Stimulated activated naive CD4-positive, alpha-beta T cell treated with Interleukin-2 at 50 U/mL for 16 hours (primary cell): ENCODE measurements at places on chromosomes 13 and 19.
A peak's percentile ranks its signal among the peaks of the same experiment; 100 is the strongest.

DNA sequence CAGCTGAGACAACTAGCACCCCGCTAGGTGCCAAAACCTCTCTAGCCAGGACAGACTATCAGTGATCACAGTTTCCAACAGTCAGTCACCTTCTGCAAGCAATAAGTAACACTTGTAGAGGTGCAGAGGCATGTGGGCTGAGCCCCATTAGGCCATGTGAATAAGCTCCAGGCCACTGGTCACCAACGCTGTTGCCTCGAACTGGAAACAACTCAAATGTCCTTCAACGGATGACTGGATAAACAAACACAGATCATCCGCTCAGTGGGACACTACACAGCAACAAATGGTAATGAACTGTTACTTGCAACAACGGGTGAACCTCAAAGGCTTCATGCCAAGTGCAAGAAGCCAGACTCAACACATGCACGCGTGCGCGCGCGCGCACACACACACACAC is 27.5 kb upstream of the TMEM160 start:
- no peak for DNase-seq

- no peak for DNase-seq
These were observed 79.3 kb downstream of the GPC6 start for GRCh38 chr13:93305886-93306285.

DNA sequence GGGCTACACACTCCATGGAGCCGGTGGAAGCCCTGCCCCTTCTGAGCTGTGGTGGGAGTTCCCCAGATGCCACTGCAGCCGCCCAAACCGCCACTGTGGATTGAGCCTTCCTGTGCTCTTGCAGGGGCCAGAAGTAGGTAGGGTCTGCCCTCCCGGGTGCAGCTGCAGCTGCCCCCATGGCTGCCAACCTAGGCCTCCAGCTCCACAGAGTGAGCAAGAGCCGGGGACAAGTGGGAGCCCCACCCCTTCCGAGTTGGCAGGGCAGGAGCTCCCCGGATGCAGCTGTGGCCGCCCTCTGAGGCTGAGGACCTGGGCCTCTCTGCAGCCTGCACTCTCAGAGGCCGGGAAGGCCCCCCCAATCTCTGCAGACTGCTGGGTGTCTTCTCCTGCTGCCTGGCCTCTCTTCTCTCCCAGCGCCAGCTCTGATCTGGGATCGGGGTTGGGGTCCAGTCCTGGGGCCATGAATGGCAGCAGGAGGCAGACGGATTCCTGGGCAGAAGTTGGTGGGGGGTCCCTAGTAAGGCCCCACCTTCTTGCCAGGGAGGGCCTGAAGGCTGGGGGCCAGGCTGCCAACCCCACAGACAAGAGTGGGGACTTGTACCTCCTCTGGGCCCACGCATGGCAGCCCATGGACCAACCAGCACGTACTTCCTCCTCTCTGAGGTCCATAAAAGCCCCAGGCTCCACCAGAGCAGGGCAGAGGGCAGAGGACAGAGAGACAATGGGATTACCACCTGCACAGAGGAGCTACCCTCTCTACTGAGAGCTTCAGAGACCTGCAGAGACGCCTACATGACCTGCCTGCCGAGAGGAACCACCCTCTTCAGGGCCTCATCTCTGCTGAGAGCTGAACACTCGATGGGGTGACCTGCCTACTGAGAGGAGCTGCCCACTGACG is 28.9 kb downstream of the AP2S1 start:
- peak; percentile 41 for DNase-seq

- DNase-seq = no peak
These were observed 62.2 kb upstream of the ARGLU1 start for GRCh38 chr13:106630162-106630561.

DNA sequence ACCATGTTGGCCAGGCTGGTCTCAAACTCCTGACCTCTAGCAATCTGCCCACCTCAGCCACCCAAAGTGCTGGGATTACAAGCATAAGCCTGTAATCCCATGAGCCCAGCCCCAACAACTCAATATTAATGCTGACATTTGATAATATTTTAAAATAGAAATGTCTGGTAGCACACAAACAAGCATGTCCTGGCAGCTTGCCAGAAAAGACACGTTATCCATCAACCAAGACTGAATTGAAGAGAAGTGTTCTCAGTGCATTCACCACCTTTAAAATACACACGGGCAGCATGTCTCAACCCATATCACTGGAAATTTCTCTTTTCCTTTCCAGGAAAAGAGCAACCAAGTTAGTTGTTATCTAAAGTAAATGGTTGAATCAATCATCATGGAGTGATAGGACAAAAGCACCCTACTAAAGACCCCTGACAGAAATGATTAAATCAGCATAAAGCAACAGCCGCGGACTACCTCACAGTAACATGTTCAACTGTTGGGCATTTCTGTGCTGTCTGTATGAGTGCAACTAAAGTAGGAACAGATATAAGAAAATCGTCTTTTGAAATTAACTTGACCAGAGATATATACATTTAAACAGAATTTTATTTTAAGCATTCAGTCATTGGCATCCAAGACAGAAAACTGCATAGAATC is 25.0 kb downstream of the LHFPL6 start:
- no peak for DNase-seq

- DNase-seq = no peak
These were observed 3.0 kb upstream of the C19orf81 start for GRCh38 chr19:50646074-50646807.

- DNase-seq = no peak
These were observed 10.1 kb downstream of the COPE start for GRCh38 chr19:18908917-18909619.

- DNase-seq = no peak
These were observed 140.6 kb downstream of the LHFPL6 start for GRCh38 chr13:39462428-39462827.

DNA sequence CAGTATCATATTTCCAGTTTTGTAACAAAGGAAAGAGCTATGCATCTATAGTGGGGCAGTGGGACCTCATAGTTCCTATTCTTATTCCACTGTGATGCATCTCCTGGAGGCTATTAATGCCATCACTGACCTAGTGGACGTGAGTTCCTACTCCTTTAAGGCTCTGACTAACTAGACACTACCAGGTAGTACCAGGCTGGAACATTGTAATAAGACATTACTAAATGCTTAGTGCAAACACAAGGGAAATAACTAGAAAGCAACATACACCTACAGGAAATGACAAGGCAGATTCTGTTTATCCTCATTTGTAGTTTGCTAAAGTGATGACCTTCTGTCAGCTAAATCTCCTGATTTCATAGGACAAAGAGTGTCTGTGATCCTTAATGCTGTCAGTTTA is 192.5 kb downstream of the POSTN start:
- no peak for DNase-seq

DNA sequence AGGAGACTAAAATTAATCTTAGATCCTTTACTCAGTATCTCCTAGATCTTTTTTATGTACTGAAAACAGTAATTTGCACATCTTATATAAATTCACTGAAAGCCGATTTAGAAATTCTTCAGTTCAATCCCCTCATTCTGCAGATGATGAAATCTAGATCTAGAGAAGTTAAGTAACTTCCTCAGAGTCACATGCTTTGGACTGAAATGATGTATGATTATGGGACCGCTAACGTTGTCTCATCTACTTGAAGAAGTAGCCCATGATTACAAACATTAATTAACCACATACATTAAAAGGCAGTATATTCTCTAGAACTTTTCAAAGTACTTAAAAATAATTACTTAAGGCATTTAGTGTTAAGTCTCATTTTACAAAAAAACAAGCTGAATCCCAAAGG is 37.8 kb downstream of the ELF1 start:
- no peak for DNase-seq

DNA sequence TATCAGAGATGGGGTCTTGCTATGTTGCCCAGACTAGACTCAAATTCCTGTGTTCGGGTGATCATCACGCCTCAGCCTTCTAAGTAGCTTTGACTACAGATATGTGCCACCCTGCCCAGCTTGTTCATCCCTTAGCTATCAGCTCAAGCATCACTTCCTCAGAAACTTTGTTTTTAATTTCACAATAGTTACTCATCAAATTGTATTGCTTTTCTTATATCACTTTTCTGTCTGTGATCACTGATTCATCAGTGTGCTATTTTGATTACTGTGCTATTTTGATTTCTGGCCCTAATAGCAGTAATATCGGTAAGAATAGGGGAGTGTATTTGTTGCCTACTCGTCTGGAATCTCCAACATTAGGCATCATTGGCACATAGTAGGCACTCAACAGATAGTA is 878.6 kb upstream of the PCDH20 start:
- no peak for DNase-seq

- DNase-seq = peak; percentile 2
These were observed 36.0 kb downstream of the MBNL2 start for GRCh38 chr13:97257800-97258799.

- DNase-seq = no peak
These were observed 202.2 kb upstream of the STARD13 start for GRCh38 chr13:33487575-33488243.

- no peak for DNase-seq
These were observed 5.2 kb downstream of the NDUFB7 start for GRCh38 chr19:14566712-14567077.

DNA sequence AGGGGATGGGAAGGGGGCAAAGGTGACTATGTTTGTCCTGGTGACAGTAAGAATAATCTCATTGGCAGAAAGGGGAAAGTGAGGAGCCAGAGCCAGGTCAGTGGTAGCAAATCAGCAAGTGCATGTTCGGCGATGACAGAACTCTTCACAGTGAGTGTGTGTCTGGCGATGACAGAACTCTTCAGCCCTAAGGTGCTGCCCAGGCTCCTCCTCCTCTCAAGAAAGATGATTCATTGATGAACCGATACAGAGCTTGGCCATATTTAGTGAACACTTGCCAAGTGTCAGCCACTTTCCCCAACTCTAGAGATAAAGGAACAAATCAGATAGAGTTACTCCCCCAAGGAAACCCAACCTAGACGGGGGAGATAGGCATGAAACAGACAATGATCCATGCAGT is 199.3 kb upstream of the UBL3 start:
- DNase-seq = no peak

- DNase-seq = no peak
These were observed 12.1 kb downstream of the AKAP11 start for GRCh38 chr13:42284068-42284467.

DNA sequence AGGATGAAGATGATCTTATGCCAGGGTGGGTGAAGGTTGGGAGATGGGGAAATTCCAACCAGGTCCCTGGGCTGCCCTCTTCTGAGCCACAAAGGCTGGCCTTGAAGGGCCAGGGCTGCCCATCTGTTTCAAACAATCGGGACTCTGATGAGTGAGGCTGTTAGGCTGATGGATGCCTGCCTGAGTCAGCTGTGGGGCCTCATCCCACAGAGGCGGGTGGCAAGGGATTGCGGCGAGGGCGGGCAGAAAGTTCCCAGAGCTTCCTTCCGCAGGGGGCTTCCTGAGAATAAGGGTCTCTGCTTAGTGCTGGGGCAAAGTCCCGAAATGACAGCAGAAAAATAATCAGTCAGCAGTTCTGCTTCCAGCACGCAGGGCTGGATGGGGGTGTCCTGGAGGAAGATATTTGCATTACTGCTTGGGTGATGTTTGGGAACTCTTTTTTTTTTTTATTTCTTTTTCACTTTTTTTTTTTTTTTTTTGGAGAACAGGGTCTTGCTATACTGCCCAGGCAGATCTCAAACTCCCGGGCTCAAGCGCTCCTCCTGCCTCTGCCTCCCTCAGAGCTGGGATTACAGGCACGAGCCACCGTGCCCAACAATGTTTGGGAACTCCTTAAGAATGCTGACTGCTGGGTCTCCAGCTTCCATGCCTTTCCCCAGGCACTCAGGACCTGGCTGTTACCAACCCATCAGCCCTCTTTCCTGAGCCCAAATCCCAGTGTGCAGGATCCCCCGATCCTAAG is 14.1 kb downstream of the SH3GL1 start:
- no peak for DNase-seq

GRCh38 chr19:3190921-3191805 is 5.4 kb downstream of the NCLN start:
- DNase-seq = no peak

DNA sequence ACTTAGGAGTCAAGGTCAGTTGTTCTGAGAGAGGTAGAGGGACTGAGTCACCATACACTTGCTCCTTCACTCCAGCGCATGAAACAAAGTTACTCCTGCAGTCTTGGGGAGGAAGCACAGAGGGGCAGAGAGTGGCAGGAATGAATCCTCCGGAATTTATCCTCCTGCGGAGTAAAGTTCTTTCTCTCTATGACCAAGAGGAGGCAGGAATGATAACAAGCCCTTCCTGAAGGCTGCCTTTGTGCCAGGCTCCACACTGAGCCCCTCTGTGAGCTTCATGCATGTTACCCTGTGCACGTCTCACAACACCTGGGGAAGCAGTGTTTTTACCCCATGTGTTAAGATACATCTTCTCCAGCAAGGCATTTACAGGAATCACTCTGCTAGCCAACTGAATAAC is 458.4 kb downstream of the KLF12 start:
- no peak for DNase-seq

DNA sequence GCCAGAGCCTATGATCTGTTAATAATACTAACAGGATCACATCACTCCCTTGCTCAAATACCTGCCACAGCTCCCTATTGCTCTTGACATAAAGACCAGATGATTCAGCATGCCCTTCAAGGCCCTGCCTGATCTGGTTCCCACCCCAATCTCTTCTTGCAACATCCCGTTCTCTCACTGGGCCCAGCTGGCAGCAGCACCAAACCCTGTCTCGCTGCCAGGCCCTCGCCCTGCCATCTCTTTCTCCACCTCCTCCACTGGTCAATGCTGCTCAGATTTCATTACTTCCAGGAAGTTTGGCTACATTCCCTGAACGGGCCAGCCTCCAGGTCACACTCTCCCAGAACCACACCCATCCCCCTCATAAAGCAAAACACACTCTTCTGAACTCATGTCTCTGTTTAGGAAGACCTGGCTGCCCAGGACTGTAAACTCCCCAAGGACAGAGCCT is 8.6 kb upstream of the BCAT2 start:
- DNase-seq = no peak

GRCh38 chr13:113298043-113298945 is 1.3 kb downstream of the LAMP1 start:
- peak; percentile 2 for DNase-seq
